GM18507 (cell line): ENCODE measurements at places on chromosomes 12 and 14.

- DNase-seq, result no peak
These were observed 5.7 kb downstream of the SHMT2 start for GRCh38 chr12:57235017-57235727.

- no peak for DNase-seq
These were observed 356.9 kb upstream of the STXBP6 start for GRCh38 chr14:25406818-25407217.

DNA sequence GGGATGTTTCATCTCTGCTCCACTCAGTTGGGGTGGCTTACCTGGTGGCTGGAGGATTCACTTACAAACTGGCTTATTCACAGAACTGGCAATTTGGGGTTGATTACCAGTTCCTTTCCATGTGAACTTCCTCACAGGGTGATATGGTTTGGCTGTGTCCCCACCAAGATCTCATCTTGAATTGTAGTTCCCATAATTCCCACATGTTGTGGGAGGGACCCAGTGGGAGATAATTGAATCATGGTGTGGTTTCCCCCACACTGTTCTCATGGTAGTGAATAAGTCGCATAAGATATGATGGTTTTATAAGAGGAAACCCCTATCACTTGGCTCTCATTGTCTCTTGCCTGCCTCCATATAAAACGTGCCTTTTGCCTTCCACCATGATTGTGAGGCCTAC is 26.9 kb upstream of the IGF1 start:
- no peak for DNase-seq

GRCh38 chr12:131853832-131854797 is 25.9 kb downstream of the MMP17 start:
- no peak for DNase-seq

GRCh38 chr12:54251667-54252284 is 28.1 kb downstream of the CBX5 start:
- DNase-seq, result peak; percentile 18

GRCh38 chr14:44803239-44803905 is 158.4 kb downstream of the KLHL28 start:
- peak; percentile 4 for DNase-seq
